ENCODE measurements at places on chromosomes 4 and X. TPM values are rescaled to one million over a fixed set of nuclear protein-coding genes. Genes with fewer than 3 reads are reported as not detected.
A peak's percentile ranks its signal among the peaks of the same experiment; 100 is the strongest.

DNA sequence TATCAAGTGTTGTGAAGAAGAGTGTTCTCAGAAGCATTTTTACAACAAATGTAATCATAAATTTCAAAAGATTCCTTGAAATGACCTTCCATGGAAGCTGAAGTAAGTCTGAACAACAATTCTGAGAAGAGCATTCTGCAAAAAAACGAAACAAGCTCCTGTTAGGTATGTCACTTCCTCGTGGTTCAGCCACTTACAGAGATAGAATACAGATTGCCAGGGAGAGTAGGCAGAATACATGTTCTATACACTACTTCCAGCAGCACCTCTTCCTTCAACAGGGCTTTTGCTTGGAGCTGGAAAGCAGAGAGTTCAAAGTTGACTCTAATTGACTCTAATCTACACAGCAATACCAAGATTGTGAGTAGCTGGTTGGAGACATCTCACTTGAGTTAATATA lies 274.5 kb downstream of the ADGRA3 start:
- no peak for DNase-seq

- peak; percentile 76 for DNase-seq
Observed at GRCh38 chrX:40154250-40154852, 56.6 kb upstream of the BCOR start.

DNA sequence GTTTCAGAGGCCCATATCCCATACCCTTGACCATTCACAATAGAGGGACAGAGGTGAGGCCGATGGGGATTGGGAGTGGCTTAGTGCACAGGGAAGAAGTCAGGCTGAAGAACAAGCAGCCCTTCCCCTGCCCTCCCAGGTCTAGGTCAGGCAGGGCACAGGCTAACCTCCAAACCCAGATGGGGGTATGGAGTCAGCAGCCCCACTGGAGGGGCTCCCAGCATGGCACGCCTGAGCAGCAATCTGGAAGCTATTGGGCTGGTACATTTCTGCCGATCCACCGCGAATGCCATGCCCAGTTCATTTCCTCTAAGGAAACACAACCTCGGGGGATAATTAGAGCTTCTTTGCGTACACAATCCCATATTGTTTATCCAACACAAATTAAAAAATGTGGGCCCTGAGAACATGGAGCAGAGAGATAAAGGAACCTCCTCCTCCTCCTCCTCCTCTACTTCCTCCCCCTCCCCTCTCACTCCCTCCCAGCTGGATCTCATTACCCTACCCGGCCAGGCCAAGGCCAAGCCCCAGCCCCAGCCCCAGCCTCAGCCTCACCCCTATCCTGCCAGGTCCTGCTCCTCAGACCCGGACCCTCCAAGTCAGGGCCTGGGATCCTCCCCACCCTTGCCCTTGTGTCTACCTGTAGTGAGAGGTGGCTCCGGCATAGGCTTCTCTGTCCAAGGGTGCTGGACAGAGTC lies 83.0 kb downstream of the PJA1 start:
- DNase-seq, result no peak

DNA sequence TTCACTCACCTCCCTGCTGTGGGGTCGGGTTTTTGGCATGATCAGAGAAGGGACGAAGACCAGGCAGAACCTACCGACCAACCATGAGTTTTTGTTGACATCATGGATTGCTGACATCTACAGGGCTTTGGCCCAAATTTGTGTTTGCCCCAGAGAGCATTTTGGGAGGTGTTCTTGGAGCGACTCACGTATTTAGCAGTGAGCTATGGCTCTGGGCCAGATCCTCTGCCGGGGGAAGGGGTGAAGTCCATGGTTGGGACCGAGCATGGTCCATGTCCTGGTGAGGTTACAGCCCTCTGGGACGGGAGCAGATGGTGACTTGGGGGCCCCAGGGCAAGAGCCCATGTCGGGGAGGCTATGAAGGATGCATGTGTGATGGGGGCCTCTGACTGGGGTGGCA lies 17.4 kb downstream of the SORCS2 start:
- no peak for DNase-seq

The GAGE12H gene
- not detected for total RNA-seq

The ARSJ gene
- total RNA-seq, result 16.7 TPM

DNA sequence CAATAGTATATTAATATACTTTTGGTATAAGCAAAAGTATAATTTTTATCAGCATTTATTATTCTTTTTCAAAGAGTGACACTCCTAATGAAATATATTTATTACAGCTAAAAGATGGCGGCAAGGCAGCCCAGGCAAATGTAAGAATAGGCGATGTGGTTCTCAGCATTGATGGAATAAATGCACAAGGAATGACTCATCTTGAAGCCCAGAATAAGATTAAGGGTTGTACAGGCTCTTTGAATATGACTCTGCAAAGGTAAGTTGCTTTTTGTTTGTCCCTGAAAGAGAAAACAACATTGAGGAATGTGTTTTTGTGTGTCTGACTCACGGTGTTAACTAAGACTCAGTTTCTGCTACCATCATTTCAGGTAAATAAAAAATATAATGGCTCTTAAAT lies 71.9 kb downstream of the PDLIM5 start:
- DNase-seq, result no peak

GRCh38 chrX:41110801-41111625 lies 25.8 kb downstream of the USP9X start:
- no peak for DNase-seq

- DNase-seq, result no peak
Observed at GRCh38 chrX:1903236-1903935, 288.5 kb downstream of the ASMT start.

The NPNT gene
- 78.3 TPM for total RNA-seq

- DNase-seq, result peak; percentile 50
Observed at GRCh38 chrX:124289443-124289842, 43.0 kb upstream of the TEX13D start.

The ZDHHC15 gene
- 2.6 TPM for total RNA-seq

The PCSK1N gene
- total RNA-seq, result 131 TPM

DNA sequence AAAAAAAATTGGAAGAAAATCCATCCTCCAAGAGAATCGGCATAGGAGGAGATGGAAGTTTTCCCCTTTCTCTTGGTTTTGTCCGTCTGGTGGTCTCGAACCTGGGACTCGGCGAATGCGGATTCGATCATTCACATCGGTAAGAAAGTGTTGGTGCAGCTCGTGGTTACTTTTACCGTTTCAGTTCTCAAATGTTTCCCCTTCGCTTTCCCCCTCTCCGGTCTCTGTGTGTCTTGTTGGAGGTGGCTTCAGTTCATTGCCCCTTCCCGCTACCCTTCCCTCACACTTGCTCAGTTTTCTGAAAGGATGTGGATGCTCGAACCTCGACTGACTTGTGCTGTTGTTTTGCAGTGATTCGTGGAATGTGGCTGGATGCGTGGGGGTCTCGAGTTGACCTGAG lies 840 bp downstream of the GRID2 start:
- DNase-seq, result no peak

The DIAPH2 gene
- total RNA-seq, result 15.0 TPM

All from kidney (tissue), 22 donors.